Upper lobe of right lung (tissue), 1 donor: ENCODE measurements at places on chromosomes 4 and X.

DNA sequence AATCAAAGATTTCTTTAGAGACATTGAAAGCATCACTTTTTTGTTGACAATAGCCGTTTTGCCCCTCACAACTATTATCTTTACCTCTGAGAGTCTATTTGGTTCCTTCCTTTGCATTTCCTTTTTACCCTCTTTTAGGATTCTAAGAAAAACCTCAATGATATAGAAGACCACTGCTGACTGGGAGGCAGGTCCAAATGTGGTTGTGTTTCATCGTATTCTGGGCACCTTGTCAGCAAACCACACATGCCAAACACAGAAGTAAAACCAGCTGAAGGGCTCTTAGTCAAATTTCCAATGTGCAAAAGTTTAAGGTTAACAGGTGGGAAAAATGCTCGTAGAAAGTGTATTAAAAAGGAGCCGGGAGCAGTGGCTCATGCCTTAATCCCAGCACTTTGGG, 5.1 kb upstream of the PRMT9 start:
- DNase-seq = no peak

DNA sequence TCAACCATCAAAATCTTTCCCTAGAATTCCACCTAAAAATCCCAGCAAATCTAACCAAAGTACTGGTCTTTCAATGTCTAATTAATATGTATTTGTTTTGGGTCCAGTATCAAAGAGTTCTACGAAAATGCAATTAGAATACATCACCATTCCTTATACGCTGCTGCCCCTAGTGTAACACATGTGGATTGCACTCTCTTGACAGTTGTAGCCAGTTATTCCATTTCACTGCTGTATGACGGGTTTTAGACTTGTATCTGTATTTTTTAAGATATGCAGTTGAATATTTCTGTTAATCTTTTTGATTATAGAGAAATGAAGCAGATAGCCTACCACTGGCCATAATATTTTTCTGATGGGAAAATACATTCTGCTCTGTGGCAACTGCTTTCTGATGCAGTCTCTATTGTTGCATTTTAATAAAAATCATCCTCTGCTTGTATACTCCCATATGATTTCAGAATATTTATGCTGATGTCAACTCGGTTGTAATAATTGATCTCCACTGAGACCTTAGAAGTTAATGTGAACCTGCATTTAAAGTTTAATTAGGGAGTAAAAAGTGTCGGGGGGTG, 17.1 kb upstream of the PAGE2B start:
- DNase-seq = no peak

DNA sequence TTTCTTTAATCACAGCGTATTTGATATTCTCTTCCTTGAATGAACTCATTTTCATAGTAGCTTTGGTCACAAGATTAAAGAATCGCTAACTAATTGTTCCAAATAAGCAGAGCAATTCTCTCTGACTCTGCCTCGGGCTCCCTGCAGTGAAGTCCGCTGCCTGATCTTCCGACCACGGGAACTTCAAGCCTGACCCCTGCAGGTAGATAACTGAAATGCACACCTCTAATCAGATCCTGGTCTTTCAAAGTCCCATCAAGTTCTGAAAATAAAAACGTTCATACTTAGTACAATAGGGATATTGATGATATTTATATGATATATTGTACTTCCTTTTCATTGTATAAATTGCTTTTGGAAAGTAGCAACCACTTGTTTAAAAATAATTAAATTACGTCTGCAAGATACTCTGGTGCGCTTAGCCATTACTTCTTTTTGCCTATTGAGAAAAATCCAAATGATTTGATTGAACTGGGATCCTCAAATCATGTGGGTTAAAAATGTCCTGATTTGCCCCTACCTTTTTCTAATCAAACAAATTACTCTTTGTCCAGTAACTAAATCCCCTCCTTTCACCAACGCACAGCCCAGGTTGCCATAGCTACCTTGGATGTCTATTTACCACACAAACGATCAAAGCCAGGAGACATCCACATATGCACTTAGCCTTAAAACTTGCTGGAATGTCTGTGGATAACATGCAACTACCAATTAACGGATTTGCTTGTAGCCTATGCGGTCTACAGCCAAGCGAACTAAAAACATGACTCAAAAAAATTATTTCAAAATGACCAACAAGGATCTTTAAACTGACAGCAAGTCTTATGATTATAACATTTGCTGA, 4.2 kb downstream of the MID1 start:
- DNase-seq = no peak

GRCh38 chr4:101604976-101605375, 185.6 kb upstream of the BANK1 start:
- DNase-seq = no peak

GRCh38 chr4:54056360-54056759, 8.0 kb downstream of the CHIC2 start:
- DNase-seq = no peak

- DNase-seq = no peak
Observed at GRCh38 chr4:92519727-92520126, 216.0 kb downstream of the GRID2 start.

DNA sequence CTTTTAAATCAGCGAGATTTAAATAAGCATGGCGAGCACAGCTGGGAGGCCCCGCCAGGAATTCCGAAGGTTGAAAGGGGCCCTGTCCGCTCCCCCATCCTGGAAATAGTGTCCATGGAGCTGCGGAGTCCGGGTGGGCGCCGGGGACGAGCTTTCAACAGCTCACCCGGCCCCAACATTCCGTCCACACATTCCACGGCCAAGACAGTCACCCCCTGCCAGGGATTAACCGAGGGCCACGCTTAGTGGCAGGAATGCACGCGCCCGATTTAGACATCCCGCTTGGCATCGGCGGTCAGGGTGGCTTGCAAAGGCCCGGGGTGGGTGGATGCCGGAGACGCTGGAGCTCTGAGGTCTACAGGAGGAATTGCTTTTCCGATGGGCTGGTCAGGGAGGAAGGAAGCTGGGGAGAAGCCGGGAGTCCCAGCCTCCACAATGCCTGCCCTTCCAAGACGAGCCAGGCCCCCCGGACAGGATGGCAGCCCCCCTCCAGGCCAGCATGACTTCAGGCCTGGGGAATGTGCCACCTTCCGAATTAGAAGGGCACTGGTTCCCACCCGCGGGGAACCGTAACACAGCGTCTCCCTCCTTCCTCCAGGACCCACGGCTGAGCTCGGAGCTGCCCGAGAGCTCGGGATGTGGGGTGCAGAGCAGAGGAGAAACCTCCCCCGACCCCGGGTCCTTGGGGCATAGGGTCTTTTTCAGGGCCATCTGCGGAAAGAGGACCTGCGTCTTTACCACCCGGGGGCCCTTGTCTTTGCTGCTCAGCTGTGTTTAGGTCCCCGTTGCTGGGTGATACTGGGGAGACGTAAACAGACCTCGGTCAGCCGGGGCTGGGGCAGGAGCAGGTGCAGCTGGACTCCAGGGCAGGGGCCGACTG, 26.9 kb upstream of the PPP2R3B start:
- no peak for DNase-seq

DNA sequence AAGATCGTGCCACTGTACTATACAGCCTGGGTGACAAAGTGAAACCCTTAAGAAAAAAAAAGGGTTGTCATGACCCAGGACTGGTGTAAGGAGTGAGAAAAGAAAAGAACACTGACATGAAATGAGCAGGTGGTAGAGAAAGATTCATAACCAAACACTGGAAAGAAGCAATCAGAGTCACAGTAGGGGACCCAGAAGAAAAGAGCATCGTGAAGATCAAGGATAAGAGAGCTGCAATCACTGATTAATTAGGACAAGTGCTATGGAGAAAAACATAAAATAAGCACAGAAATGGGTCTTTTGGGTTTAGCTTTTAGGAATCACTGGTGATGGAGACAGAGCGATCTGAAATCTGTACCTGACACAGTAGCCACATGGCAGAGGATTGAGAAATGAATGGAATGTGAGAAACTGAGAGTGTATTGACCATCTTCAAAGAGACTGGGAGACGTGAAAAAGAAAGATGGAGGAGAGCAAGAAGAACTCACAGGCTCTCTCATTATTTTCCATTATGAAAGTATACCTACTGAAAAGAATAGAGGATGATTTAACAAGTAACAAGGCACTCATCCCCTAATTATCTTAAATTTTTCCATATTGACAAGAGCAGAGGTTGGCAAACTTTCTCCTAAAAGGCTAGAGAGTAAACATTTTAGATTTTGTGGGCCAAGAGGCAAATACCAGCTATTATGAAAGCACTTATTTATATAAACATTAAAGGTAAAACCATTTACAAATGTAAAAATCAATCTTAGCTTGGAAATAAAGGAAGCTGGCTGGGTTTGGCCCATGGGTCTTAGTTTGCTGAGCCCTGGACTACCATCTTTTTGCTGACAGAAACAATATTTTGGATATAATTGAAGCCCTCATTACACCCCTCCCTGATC, 7.3 kb downstream of the TMEM154 start:
- DNase-seq = no peak

DNA sequence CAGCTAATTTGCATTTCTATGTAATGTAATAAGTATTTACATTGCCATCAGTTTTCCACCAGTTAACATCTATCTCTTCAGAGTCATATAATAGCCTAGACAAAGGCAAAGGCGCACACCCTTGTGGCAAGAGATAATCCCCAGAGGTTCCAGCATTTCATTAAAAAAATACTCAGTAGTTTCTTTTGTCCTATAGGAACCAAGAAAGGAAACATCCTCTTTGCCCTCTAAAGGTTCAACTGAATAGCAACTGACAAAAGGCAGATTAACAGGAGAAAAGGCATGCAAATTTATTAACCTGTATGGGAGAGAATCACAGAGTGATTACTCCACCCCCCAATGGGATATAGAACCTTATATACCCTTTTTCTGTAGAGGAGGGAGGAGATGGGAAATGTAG, 48.4 kb downstream of the MAGEB17 start:
- DNase-seq = no peak

GRCh38 chrX:32825009-32825408, 386.3 kb downstream of the DMD start:
- no peak for DNase-seq

DNA sequence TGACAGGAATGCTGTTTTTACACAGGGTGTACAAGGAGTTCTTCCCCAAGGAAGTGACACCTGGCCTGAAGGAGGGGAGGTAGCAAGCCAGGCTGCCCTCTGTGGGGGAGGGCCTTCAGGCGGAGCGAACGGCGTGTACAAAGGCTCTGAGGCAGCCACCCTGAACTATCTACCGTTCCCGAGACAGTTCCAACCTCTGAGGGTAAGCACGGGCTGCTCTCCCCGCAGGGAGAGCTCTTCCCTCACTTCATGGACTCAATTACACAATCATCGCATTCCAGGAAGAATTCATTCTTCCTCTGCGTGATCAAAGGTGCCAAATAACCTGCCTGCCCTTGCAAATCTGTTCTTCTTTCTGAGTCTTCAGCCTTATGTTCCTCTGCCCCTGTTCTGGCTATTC, 4.8 kb downstream of the ELK1 start:
- DNase-seq = no peak

DNA sequence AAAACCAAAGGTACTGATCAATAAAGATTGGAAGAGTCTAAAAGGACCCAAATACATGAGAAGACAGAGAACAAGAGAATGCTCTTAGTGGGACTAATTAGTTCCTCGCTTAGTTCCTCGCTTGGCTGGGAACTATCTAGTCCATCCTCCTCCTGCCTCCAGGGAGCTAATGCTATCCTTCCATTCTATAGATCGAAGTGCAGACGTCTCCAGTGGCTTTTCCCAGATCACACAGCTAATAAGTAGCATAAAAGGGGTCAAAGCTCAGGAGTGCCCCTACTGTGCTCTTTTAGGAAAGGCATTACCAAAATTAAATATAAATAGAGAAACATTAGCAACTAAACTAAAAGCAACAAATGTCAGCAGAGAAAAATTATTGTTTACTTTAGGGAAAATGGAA, 42.3 kb upstream of the PPARGC1A start:
- DNase-seq = no peak

- no peak for DNase-seq
Observed at GRCh38 chr4:152197211-152197610, 338.7 kb downstream of the FBXW7 start.

DNA sequence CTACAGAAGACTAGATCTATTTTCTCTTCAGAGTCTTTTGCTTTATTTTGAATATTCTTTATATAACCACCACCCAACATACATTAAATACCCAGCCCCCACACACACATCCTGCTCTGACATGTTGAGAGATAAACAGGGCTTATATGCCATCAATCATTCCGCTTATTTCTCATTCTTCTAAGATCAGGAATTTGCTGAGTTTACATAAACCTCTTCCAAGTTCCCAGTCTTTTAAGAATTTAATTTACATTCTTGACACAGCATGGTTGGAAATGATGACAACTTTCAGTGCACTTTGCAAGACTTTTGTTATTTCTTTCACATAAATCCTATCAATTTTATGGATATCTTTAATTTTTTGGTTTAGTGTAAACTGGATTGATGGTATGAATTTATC, 17.5 kb upstream of the RAB9B start:
- no peak for DNase-seq

DNA sequence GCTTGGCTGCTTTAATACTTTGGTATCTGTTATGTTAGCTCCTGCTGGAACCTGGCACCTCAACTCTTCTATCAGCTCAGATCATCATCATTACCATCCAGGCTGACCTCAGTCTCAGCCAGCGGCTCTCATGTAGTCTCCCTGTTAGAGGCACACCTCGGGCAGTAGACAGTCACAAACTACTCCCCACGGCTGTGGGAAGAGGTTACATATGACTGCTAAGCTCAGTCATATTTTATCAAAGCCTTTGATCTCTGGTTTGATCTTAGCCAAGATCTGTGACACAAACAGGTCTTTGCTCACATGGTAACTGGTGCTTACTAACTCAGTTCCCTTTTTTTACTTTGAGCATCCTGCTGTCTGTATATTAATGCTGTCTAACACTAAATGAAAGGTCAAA, 384.9 kb downstream of the CENPC start:
- no peak for DNase-seq

- DNase-seq = no peak
Observed at GRCh38 chr4:189780391-189780790, 160.3 kb upstream of the FRG1 start.

DNA sequence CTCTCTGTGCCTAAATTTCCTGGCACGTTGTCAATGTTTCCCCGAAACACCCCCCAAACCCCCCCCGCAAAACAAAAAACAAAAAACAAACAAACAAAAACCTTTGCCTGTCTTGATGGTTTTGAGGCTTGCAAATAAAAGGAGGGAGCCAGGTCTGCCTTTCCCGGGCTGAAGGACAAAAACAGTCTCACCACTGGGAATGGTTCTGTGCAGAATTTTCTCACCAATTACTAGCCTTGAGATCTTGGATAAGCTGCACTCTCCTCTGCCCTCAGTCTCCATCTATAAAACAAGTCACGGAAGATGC, 15.5 kb downstream of the NKX3-2 start:
- DNase-seq = no peak

DNA sequence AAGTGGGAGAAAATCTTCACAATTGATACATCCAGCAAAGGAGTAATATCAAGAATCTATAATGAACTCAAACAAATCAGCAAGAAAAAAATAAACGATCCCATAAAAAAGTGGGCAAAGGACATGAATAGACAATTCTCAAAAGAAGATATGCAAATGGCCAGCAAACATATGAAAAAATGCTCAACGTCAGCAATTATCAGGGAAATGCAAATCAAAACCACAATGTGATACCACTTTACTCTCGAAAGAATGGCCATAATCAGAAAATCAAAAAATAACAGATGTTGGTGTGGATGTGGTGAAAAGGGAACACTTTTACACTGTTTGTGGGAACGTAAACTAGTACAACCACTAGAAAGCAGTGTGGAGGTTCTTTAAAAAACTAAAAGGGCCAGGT, 114.3 kb upstream of the CCSER1 start:
- no peak for DNase-seq

GRCh38 chr4:183178201-183178600, 79.1 kb downstream of the WWC2 start:
- no peak for DNase-seq

GRCh38 chrX:18465051-18465450, 39.6 kb downstream of the CDKL5 start:
- no peak for DNase-seq
